ENCODE measurements at places on chromosomes 4 and X.

DNA sequence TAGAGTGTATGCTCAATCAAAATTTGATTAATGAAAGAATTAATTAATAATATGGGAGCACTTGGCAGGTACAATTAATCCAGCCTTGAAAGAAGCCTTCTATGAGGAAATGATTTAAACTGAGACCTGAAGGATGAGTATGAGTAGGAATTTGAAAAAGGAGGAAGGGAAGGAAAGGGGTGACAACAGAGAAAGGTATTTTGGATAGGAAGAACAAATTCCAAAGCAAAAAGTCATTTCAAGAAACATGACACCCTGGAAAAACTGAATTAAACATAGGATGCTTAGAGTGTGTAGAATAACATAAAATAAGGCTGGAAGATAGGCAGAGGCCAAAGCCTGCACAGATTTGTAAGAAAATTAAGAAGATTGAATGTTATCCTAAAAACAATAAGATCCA lies 29.6 kb downstream of the PHOX2B start:
- no peak for DNase-seq

DNA sequence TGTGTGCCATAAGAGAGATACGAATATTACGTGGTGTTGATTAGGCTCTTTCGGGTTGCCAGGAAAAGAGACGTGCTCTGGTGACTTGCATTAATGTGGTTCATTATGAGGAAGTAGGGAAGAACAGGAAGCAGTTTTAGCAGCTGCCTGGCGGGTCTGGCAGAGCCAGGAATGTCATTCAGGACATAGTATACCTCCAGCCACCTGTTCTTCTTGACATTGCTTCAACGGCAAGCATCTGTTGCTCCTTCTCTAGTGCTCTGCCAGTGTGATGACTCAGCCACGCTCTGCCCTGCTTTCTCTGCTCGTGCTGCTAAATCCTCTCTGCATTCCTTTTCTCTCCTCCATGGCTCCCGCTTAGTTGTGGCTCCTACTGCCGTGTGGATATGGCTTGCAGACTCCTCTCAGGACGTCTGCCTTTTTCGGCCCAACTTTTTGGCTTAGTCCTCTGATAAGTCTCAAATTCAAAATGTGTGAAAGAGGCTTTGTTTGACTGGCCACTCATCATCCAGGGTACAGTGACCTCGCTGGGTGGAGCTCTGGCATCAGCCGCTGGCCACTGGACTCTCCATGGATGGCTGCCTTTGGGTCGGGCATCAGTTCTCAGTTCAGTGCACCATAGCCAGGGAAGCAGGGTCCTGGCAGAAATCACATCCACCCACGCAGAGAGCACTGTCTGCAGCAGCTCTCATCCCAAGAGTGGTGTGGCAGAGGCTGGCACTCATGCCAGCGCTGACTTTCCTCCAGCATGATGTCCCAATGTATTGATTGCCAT lies 89.3 kb upstream of the KLF3 start:
- no peak for DNase-seq

DNA sequence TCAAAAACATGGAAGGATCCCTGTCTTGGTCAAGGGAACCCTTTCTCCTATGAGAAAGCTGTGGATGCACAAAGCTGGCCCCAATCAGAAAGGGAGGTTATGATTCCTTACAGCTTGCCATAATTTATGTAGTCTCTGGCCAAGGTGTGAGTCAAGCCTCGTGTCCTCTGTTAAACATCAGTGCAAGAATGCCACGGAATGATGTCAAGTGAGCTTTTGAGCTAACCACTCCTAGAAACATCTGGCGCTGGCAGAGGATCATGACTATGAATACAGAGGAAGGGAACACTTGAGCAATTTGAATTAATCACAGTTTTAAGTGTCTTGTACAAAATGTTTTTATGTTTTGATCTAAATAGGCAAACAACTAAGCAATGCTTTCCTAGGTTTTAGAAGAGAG lies 51.5 kb upstream of the RAP2C start:
- peak; percentile 68 for DNase-seq

DNA sequence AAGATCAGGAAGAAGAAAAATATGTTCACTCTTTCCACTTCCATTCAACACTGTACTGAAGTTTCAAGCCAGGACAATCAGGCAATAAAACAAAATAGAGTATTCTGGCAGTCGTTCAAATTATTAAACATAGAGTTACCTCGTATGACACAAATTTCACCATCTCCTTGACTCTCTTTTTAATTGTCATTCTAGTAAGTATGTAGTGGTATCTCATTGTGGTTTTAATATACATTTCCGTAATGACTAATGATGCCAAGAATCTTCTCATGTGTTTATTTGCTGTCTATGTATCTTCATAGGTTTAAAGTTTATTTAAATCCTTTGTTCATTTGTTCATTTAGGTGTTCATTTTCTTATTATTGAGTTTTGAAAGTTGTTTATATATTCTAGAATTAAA lies 352.2 kb downstream of the IDS start:
- no peak for DNase-seq

GRCh38 chr4:51943221-51943620 lies 76.9 kb downstream of the LRRC66 start:
- DNase-seq: no peak

DNA sequence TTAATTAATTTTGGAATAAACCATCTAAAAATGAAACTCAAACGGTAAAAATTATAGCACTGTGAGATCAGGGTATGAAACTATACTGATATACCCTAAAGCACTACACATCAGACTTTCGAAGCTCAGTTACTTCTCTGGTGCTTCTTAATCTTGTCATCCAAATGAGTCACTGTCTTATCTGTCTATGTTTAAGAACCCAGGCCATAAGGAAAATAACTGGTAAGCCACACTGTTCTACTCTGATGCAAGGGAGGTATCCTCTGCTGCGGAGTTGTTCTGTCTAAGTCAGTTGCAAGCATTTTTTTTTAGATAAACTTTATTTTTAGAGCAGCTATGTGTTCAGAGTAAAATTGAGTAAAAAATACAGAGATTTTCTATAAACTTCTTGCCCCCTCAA lies 830.8 kb upstream of the POU3F4 start:
- no peak for DNase-seq

GRCh38 chr4:25823632-25824031 lies 39.2 kb downstream of the SEL1L3 start:
- no peak for DNase-seq

DNA sequence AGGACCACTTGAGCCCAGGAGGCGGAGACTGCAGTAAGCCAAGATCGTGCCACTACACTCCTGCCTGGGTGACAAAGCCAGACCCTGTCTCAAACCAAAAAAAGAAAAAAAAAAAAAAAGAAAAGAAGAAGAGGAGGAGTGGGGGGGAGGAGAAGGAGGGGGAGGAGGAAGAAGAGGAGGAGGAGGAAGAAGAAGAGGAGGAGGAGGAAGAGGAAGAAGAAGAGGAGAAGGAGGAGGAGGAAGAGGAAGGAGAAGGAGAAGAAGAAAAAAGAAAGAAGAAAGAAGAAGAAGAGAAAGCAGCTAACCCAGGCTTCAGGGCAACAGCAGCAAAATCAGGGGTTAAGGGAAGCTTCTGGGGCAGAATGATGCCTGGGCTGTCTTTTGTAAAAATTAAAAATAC lies 27.5 kb downstream of the VMA21 start:
- DNase-seq: no peak

DNA sequence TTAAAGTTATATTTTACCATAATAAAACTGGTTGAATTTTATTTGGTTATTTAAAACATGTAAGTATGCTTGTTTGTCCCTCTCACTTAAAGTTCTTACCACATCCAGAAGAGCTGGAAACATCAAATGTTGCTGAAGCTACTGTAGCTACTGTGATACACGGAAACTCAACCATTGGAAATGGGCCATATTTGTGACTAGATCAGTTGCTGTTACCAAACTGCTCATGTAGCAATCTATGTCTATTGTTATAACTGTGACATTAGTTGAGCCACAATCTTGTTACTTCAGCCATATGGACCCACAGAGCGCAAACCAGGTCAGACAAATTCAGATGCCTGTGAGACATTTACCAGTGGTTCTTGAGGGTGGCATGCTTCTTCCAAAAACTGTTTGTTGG lies 41.6 kb downstream of the NDNF start:
- no peak for DNase-seq

GRCh38 chr4:141455651-141456050 lies 180.7 kb upstream of the IL15 start:
- DNase-seq: no peak

DNA sequence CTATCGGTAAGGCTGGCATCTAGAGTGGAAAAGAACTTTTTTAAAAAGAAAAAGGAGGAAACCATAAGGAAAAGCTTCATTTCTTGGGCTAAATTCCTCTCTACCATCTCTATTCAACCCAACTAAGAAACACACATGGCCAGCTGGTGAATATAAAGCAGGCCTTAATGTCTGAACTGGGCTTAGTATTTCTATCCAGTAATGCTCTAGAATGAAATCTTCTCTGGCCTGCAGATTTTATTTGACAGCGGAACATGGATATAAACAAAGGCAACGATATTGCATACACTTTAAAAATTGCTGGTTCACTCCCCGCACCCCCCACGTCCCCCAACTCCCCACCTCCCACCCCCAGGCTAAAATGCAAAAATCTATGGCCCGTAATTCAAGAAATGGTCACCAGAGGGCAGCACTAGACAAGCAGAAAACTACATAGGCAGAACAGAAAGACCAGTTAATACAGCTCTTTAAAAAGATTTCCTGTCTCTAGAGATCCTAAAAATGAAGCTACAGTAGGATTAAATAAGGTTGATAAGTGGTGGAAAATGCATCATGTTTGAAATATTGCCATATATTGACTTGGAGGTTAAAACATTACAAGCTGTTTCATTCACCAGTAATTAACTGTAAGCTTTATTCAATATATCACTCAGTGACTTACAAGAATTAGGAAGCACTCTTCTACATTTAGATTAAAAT lies 155.2 kb upstream of the GALNT7 start:
- DNase-seq: no peak

DNA sequence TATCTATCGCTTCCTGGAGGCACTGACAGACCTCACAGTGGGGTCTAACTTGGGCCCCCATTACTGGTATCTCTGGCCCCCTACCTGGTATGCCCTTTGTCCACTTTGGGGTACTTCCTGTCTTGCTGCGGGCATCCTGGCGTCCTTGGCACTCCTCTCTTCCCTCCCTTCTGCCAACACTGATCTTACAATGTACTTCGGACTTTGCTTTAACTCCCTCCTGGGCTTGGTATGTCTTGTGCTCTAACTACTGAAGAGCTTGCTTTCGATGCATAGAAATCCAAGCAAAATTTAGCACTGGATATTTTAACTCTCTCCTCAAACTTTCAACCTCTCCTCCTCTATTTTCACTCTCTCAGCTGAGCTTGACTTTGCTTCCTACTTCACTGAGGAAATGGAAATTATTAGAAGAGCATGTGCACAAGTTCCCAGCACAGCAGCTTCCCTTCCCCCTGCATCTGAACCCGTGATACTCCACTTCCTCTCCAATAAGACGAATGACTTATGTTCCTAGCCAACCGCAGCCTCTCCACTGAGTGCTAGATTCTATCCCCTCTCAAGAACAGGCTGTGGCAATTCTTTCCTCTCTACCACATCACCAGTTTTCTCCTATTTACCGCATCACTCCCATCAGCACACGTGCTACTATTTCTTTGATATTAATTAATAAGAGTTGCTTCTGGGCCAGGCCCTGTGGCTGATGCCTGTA lies 52.9 kb downstream of the SUPT20HL2 start:
- no peak for DNase-seq

- no peak for DNase-seq
These were observed 47.6 kb downstream of the ADD1 start for GRCh38 chr4:2891294-2891693.

- no peak for DNase-seq
These were observed 14.7 kb downstream of the GRPR start for GRCh38 chrX:16138108-16138427.

GRCh38 chrX:21490341-21490740 lies 116.1 kb downstream of the CNKSR2 start:
- DNase-seq: no peak

DNA sequence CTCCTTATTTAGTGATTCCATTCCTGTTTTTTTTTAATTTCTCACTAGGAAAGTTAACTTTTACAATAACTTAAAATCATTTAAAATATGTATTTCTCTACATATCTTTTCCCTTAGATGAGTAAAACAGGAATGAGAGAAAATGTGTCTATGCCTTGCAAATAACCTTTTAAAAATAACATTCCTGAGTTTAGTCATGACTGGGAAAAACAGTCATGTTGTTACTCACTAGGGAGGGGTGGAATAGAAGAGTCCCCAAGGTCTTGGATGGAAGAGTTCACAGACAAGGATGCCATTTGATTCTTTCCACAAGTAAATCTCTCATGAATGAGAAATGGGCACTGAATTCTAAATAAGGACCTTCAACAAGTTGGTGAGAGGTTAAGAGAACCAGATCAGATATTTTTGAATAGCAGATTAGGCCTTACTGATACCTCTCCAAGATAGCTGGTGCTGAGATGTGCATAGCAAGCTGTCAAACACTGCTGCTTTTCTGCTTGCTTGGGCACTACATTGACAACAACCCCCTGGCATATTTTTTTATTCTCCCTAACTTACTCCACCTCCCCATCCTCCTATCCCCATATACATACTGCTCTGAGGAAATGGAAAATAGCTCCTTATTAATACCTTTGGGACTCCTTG lies 25.1 kb downstream of the UGDH start:
- peak; percentile 45 for DNase-seq

DNA sequence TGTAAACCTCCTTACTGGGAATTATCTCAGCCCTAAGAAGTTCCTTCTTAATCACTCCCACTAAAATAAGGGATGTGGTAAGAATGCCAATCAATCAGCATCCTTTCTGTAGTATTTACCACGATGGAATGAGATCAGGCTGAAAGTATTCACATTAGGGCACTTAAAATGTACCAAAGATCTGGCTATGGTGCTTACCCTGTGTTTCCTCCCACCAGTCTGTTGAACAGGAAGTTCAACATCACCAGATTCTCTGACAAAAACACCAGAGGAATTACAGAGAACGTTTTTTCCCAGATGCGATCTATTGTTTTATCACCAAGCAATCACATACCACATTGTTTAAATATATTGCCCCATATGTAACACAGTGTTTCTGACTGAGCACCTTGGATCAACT lies 2.1 kb upstream of the CLCN3 start:
- DNase-seq: no peak

GRCh38 chrX:141982296-141982695 lies 78.6 kb downstream of the MAGEC1 start:
- DNase-seq: no peak

DNA sequence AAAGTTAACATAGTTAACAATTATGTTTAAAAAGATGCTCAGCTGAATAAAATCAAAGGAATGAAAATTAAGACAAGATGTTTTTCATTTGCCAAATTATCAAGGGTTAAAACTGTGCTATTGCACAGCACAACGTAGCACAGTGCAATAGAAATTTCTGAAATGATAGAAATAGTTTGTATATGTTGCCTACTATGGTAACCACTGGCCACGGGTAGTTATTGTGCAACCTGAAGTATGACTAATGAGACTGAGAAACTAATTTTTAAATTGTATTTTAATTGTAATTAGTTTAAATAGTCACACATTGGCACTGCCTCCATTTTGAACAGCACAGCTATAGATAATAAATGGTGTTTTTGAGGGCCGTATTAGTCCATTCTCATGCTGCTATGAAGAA lies 343.1 kb upstream of the FAM241A start:
- no peak for DNase-seq
